ENCODE measurements at places on chromosomes 2 and 18.

DNA sequence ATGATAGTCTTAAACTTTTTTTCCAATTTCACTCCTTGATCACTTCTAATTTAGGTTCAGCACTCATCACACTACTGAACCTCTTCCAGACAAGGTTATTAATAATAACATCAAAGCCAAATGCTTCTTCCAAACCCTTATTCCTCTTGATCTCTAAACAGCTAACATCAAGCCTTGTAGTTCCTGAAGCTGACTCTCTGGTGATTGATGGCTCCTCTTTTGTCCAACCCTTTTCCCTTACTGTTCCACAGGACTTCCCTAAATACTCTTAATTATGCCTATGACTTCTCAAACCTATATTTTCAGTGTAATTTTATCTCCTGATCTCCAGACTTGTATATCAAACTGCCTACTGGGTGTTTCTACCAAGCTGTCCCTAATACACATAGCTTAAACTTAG is 83.9 kb downstream of the FAM228A start:
- no peak for DNase-seq

DNA sequence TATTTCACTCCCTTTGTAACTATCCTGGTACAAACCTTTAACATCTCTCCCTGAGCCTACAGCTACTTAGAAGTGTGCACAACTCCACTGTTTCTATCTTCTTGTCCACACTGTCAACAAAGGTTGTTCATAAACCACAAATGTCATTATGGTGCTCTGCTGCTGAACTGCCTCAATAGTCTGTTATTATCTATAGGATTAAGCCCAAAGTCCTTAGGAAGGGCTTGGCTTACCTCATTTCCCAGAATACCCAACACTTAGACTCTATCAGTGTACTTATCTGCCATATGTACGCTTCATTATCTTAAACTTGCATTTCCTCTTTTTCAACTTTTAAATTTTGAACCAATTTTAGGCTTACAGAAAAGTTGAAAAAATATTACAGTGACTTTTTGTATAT is 94.2 kb downstream of the HNMT start:
- DNase-seq = no peak

- peak; percentile 66 for DNase-seq
Measured at GRCh38 chr2:59888015-59888414, 665.4 kb downstream of the BCL11A start.

GRCh38 chr2:134260713-134261112 is 6.8 kb downstream of the MGAT5 start:
- DNase-seq = no peak

- DNase-seq = no peak
Measured at GRCh38 chr2:95392730-95393455, 9.6 kb upstream of the FAHD2A start.

DNA sequence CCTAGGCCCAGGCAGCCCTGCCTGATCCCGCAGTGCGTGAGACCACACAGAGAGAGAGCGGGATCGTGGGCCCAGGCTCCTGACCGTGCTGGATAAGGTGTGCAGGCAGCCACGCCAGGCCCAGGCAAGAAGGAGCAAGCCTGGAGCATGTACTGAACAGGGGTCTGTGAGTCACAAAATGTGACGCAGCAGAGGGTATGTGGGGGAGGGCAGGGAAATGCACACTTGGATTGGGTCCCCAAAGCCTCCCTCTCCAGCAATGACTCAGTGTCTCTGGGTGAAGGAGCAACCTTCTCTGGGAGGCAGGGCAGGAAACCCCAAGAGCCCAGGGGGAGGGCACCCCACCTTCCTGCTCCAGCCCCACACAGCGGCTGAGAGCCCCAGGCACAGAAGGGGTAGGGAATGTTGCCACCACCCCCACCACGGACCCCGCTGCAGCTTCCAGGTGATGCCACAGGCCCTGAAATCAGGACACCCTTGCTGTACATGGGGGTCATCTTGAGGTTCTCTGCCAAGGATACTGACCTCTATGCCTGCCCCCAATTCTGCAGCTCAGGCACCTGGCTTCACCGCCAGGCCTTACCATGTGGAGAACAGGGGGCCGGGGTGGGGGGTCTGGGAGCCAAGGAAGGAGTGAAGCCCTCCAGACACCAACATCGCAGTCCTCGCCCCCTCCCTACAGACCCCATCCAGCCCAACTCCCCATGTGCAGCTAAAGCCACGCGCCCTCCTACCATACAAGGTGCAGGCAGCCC is 1.3 kb upstream of the GPC1 start:
- DNase-seq = no peak

- no peak for DNase-seq
Measured at GRCh38 chr2:119495948-119496347, 28.3 kb downstream of the SCTR start.

Data from CD4-positive, alpha-beta T cell treated with Interleukin-4 for 1 hour (primary cell).